ENCODE measurements at places on chromosomes 4 and X.

- DNase-seq: no peak
Observed at GRCh38 chrX:11423362-11423818, 130.2 kb downstream of the AMELX start.

DNA sequence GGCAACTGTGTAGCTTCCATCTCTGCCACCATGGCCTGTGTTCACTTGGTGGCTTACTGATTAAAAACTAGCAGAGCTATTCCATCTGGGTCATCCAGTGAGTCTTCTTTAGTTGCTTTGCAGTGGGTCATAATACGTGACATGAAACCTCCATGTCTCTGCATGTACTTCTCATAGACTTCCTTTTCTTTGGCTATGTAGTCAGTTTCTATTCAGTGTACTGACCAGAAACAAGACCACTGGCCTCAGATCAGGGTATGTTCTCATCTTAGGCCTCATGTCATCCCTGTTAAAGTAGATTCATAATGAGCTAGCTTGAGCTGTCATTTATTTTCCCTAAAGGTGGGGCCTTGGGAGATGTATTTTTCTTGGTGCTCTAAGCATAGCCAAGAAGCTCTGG is 195.2 kb downstream of the CCNG2 start:
- no peak for DNase-seq

DNA sequence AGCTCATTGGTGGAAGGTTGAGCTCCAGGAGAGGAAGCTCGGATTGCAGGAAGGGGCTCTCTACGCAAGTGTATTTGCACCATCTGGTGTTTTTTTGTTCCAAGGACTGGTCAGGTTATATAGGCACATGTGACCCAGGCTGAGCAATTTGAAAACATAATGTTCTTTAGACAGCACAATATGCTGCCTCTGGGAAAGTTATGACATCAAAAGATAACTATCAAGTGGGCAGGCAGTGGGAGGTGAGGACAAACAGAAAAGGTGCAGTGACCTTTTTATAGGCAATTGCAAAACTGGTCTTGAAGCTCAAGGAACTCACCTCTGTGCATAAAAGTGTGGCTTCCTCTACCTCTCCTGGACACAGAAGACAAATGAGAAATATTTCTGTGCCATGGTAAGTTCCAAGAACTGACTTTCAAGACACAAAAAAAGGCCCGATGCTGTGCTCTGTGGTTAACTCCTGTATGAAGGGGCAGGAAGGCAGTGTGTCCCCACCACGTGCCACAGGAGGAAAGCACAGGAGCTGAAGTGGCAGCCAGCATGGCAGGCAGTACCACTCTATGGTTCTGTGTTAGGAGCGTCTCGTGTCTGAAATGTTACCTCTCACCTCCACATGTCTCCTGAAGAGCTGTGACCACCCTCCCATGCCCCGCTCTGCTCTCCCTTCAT is 128.6 kb downstream of the SHROOM3 start:
- no peak for DNase-seq

- no peak for DNase-seq
Observed at GRCh38 chrX:16177260-16177659, 10.0 kb downstream of the MAGEB17 start.

DNA sequence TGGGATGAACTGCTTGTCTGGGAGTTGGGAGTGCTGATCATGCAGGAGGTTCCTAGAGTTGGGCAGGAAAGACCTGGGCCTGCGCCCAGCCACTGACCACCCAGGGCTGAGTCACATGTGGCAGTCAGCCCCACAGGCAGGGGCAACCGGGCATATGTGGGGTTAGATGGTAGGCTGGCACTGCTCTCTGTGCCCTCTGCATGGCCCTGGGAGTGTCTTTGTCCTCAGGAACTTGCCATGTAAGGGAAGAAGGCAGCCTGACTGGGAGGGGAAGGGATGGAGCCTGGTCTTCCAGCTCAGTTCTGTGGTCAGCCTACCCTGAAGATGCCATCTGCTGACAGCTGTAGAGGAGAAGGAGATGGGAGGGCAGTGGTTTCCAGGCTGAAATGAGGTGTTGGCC is 70.2 kb upstream of the EFNB1 start:
- no peak for DNase-seq

- peak; percentile 2 for DNase-seq
Observed at GRCh38 chr4:110515676-110516075, 39.7 kb downstream of the ENPEP start.

GRCh38 chr4:141465171-141465570 is 171.2 kb upstream of the IL15 start:
- DNase-seq: no peak

DNA sequence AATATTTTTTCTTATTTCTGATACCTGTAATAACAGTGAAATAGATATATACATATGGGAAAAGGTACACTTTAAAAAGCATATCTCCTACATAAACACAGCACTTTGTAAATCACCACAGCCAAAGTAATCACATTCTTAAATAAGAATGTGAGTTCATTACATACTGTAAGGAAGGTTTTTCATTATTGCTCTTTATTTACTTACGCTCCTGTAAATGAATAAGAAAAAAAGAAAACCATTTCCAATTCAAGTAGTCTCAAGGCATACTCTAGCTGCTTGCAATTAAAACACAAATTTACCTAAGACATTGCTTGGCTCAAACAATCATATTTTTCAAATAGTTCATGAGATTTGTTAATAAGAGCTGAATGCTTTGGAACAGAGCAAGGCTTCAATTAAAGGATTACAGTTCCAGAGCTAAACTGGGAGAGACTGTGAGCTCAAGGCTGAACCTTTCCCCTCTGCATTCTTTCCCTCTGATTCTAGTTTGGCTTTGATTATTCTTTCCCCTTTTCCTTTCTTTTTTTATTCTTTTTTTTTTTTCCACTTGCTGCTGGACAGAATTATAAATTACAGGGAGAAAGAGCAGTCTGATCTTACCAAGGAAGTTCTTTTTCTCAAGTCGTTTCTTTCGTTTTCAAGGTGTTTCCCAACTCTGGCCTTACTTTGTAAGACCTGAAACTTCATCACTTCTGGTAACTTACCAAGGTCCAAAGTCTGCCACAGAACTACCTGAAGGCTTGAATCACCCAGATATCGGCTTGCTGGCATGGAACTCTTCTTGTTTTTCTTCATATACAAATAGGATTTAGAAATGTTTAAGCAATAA is 278.3 kb downstream of the INPP4B start:
- DNase-seq: peak; percentile 48

DNA sequence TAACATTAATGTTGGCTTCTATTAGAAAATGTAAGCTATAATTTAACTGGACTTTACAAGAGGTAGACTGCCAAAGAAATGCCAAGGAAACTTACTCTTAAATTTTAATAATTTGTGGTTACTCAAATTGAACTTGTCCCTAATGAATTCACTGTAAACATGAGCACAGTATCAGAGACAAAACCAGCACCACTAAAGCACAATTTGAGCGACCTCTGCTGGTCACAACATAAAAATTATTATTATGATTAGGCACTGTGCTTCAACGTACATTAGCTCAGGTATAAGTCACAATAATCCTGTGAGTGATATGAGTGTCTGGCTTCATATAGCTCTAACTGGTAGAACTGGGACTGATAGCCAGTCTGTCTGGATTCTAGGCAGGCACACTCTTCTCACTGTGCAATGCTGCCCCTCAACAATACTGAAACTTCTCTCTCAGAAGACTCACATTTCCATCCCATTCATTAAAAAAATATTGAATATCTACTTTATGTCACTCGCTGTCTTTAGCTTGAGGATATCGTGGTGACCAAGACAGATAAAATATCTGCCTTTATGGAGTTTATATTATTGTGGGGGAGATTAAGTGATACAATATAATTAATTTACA is 8.0 kb downstream of the NUDT6 start:
- peak; percentile 69 for DNase-seq

DNA sequence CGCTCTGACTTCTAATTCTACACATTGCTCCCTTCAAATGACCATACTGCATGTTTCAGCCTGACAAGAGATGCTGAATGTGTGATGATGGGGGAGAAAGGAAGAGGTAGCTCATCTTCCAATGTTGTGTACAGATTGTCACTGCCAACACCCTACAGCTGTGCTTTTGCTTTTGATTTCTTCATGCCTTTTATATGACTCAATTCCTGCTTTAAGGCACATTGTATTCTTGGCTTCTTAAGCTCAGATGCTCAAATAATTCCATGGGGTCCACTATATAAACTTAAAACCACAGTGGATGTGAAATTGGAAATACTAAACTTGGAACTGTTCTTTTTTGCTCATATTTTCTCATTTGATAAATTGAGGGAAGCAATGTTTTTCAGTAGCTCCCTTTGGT is 183.2 kb upstream of the WDFY3 start:
- DNase-seq: no peak

GRCh38 chrX:38514016-38514854 is 47.1 kb upstream of the TSPAN7 start:
- DNase-seq: no peak

- DNase-seq: no peak
Observed at GRCh38 chrX:52830551-52830950, 19.5 kb downstream of the XAGE5 start.

DNA sequence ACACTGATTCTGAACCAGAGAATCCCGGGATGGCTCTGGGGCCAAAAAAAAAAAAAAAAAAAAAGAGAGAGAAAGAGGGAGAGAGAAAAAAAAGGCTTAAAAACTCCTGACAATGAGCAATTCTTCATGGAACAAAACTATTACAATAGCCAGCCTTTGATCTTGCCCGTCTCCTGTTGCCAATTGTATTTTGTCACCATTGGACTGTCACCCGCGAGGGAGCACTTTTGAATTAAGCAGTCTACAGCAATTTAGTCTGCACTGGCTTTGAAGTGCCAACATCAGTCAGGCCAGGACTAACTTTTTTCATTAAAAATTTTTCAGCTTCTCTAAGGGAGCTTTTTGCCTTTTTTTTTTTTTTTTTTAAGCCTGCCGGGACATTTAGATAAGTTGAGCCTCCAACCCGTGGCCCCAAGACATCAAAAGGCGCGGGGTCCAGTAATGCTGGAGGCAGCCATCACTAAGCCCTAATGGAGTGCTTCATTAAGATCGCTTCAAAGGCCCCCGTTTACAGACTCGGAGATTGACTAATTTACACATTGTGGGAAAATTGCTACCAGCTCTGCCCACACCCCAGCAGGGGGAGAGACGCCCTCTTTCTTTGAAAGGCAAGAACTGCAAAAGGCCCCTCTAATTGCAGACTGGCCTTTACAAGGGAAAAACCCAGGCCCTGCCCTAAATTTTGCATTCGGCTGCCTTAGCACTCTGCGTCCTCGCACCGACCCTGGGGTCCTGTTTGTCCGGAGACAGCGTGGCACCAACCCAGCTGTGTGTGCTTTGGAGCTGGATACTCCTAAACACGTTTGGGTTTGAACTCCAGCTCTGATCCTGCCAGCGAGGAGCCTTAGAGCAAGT is 98.1 kb upstream of the MSX1 start:
- DNase-seq: no peak

DNA sequence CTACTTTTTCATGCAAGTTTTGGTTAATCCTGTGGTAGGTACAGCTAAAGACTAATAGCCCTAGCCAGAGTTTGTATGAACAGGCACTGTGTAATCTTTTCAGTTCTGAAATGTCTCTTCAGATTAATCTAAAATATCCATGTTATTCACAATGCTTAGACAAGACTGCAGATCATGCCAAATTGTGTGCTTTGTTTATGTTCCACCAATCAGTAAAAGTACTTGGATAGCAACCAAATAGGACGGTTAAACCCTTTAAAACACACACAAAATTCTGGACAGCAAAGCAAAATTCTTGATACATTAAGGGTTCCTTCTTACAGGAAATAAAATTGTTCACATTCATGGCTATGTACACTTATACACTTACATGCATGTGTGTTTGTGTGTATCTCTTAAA is 139.1 kb downstream of the KLHL13 start:
- DNase-seq: no peak

GRCh38 chr4:2785613-2786012 is 7.3 kb upstream of the SH3BP2 start:
- peak; percentile 66 for DNase-seq

GRCh38 chr4:41454423-41454822 is 83.5 kb upstream of the LIMCH1 start:
- DNase-seq: no peak

- no peak for DNase-seq
Observed at GRCh38 chr4:172892300-172892699, 276.3 kb upstream of the GALNT7 start.

DNA sequence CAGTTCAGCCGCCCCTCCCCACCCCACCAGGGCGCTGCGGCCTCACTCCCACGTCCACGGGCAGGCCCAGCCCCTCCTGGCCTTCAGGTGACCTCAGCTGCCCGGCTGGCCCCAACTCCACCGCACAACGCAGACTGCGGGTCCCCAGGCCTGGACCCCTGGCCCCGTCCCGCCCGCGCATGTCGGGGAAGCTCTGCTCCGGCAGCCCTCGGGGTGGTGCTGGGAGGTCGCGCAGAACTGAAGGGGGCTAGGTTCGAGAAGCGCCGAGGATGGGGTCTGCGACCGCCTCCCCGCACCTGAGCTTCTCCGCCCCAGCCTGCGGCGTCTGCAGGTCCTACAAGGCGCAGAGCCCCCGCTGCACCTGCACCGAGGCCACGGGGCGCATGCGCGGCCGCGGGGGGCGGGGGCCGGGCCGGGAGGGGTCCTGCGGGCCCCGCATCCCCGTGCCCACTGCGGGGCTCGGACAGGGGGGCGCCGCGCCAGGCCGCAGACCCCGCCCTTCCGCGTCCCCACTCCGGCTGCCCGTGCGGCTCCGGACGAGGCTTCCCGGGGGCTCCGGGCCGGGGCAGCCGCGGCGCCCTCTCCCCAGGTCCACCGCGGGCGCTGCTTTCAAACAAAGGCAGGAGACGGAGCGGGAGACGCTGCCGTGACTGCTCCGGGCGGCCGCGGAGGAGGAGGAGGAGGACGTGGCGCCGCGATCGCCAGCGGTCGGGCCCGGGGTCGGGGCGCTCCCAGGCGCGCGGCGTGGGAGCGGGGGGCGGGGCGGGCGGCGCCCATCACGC is 672 bp upstream of the NAT8L start:
- no peak for DNase-seq

GRCh38 chrX:150478496-150479492 is 89.6 kb upstream of the MTM1 start:
- DNase-seq: peak; percentile 64

DNA sequence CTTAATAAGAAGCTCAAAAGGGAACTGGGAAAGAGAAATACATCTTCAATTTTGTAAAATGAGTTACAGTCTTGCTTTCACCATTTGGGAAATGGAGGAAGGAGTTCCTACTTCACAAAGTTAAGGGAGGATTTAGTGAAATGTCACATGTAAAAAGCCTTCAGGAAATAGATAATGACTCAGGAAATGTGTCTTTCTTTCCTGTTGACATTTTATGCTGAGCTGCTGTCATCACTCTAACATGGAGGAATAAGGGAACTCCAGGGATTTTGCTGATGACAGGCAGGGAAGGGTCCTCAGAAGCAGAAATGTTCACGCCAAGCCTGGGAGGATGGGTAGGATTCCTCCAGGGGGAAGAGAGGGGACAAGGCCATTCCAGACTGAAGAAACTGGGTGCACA is 251.1 kb downstream of the USP46 start:
- DNase-seq: no peak

GRCh38 chr4:121791481-121791880 is 9.6 kb upstream of the EXOSC9 start:
- no peak for DNase-seq

- no peak for DNase-seq
Observed at GRCh38 chr4:22884157-22884556, 191.4 kb downstream of the GBA3 start.

- peak; percentile 38 for DNase-seq
Observed at GRCh38 chr4:184420881-184421416, 53.4 kb downstream of the IRF2 start.

Data from CD4-positive, alpha-beta T cell treated with Interleukin-4 for 4 hours (primary cell).